Thymus (tissue), 14 donors: ENCODE measurements at places on chromosomes 13 and 19. TPM values are rescaled to one million over a fixed set of nuclear protein-coding genes. Genes with fewer than 3 reads are reported as not detected.

DNA sequence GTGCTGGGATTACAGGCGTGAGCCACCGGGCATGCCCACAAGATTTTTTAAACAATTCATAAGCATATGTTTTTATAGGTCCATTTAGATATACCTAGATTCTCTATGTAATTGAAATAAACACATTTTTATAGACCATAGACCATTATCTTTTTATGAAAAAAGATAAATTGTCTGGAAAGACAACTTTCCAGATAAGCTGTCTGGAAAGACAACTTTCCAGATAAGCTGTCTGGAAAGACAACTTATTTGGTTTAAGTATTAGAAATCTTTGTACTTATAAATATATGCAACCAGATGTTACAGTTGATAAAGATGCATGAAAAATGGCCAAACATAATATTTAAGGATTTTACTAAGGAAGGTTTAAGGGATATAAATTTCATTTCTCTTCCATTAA, 538.5 kb downstream of the GPC6 start:
- H3K27ac ChIP-seq, result no peak overlapping the region
- no peaks in the 10 kb centered on the region for H3K27me3 ChIP-seq
- no peak for DNase-seq
- no peaks in the 10 kb centered on the region for H3K36me3 ChIP-seq

DNA sequence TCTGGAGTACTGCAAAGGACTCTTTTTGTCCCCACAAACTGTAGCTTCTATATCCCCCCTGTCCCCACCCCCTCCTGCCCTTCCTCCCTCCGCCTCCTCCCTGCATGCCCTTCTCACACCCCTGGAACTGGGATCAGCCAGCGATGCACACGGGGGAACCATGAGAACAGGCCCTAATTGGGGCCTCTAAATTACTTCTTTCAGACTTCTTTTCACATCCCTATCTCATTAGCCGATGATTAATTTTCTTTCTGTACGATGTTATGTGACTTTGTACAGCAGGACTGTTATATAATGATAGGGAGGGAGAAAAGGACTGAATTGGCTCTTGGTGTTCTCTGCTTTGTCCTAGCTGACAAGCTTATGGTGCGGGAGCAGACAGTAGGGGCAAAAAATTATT, 347.5 kb downstream of the DNAJC15 start:
- no peak overlapping the region for H3K27ac ChIP-seq
- H3K36me3 ChIP-seq, result no peaks in the 10 kb centered on the region
- no peak for DNase-seq
- no peaks in the 10 kb centered on the region for H3K27me3 ChIP-seq
- no peak overlapping the region for H3K4me3 ChIP-seq
- H3K4me1 ChIP-seq, result peaks cover 13% of the 10 kb centered on the region

DNA sequence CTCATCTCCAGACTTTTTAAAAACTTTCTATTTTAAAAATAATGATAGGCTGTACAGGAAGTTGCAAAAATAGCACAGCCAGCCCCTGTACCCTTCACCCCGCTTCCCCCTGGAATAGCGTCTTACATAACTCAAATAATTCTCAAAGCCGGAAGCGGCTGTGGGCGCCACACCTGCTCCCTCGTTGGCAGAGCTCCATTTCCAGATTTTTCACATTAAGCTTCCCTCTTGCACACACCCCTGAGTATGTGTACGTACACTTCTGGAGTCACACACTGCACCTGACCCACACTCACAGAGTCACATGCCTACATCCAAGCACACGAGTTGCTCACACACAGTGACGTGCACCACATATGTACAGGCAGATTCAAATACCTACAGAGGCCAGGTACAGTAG, 24.9 kb upstream of the DPP9 start:
- no peaks in the 10 kb centered on the region for H3K4me1 ChIP-seq
- H3K27me3 ChIP-seq, result no peaks in the 10 kb centered on the region
- H3K4me3 ChIP-seq, result no peak overlapping the region

DNA sequence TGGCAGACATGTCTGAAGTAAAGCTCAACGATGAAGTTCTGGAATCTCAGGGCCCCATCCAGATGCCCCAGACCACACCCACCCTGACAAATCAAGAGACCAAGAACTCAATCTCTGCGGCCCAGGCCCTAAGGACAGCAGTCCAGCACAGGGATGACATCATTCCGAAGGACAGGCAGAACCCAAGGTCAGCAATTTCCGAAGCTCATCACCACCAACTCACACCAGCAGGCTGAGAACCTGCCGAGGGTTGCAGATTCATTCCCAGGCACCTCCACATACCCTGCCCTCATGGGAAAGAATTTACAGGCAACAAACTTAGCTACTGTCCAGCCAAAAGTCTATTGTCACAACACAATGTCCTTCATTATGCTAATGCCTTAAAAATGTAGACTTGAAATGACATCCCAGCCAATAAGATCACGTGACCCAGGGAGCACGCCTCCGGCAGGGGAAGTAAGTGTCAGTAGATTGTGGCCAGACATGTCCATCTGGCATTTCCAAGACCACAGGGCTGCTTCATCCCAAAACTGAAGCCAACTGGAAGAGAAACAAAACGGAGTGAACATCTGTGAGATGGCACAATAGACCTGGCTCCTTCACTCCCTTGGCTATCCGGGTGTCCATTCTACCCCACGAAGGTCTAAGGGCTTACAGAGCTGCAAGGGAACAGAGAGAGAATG, 98.8 kb downstream of the CRYL1 start:
- no peak overlapping the region for H3K27ac ChIP-seq
- no peak overlapping the region for H3K4me3 ChIP-seq
- no peaks in the 10 kb centered on the region for H3K36me3 ChIP-seq

DNA sequence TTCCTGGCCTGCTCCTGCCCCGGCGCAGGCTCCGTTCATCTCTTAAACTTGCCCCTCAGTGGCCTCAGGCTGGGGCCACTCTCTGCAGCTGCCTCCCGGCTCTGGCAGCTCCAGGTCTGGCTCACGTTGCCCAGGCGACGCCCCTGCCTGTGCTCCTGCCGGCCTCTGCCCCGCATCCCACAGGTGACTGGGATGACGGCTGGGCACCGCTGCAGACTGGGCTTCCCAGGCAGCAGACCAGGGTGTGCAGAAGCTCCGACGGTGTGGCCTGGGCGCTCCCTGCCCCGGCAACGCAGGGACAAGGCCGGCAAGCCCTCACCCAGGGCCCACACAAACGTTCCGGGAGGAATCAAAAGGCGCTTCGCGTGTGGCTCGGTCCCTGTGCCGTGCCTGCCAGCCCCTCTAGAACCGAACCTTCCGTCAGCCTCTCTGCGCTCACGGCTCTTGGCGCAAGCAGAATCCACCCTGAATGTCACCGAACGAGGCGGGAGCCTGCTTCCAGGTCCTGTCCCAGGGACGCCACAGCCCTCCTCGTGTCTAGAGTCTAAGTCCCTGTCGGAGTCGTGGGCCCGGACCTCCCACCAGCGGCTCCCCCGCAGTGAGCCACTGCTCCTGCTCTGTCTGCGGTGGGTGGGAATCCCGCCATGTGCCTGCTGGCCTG, 64.8 kb downstream of the MLLT1 start:
- DNase-seq, result no peak
- H3K4me1 ChIP-seq, result peaks cover 16% of the 10 kb centered on the region
- no peak overlapping the region for H3K4me3 ChIP-seq
- H3K27me3 ChIP-seq, result no peaks in the 10 kb centered on the region
- peaks cover 52% of the 10 kb centered on the region for H3K36me3 ChIP-seq

ZNF98 gene
- polyA plus RNA-seq, result 0.07 TPM
